Kidney tubule cell (primary cell): ENCODE measurements at places on chromosomes 16 and 17.

DNA sequence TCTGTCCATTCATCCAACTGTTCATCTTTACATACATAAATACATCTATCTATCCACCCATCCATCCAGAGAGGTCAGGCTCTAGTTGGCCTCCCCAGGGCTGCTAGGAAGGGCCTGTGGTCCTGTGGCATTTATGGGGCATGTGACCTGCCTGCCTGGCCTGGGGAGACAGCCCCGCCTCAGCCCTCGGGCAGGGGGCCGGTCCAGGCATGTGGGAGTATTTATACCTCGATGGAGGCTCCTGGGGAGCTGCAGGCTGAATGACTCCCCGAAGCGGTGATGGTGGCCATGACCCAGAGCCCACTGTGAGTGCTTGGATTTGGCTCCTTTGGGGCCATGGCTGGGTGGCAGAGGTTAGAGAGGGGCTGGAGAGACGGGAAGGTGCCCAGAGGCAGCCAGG lies 7.3 kb downstream of the FOXN1 start:
- no peak for DNase-seq

- no peak for DNase-seq
Measured at GRCh38 chr16:17602678-17603077, 131.9 kb upstream of the XYLT1 start.

DNA sequence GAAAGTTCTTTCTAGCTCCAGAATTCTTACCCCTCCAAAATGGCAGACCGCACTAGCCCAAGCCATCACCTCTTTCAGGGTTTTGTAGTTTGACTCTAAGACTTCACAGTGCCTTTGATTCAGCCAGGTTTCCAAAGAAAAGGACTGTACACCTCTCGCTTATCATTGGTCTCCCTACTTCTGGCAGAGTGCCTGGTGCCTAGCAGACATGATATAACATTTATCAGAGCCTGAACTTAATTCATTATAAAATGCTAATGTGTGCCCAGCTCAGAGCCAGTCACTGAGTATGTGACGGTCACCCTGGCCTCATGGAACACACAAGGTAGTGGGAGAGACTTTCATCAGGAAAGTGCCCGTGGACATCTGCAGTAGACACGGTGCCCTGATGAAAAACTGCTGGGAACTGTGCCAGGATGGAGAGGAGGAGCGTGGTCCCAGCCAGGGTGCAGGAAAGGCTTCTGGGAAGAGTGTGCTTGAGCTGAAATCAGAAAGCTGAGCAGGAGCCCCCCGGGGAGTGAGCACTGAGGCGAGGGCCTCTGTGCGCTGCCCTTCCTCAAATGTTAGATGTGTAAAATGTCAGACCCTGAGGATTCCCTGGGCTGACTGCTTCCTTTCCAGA lies 34.3 kb upstream of the LGALS9 start:
- DNase-seq, result no peak

- DNase-seq, result no peak
Measured at GRCh38 chr17:51060396-51060795, 60.3 kb downstream of the SPAG9 start.

DNA sequence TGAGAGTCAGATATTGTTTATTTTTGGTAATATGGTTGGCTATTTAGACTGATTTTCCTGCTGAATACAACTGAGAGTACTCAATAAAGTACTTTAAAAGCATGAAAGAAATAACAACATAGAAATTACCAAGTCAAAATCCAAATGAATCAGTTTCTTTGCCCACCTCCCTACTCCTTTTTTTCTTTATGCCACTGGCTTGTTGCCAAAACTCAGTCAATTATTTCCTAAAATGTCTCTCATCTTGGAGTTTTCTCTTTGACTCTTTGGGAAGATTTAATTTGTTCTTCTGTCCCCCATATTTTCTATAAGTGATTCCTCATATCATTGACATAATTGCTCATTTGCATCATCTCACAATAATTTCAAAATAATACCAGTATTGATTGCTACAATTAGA lies 2.6 kb upstream of the OMG start:
- DNase-seq, result peak; percentile 41

GRCh38 chr17:42248351-42249179 lies 27.6 kb downstream of the STAT5B start:
- peak; percentile 69 for DNase-seq

- DNase-seq, result no peak
Measured at GRCh38 chr17:17305281-17305801, 2.2 kb downstream of the NT5M start.

GRCh38 chr17:66365903-66366302 lies 63.5 kb downstream of the PRKCA start:
- no peak for DNase-seq

DNA sequence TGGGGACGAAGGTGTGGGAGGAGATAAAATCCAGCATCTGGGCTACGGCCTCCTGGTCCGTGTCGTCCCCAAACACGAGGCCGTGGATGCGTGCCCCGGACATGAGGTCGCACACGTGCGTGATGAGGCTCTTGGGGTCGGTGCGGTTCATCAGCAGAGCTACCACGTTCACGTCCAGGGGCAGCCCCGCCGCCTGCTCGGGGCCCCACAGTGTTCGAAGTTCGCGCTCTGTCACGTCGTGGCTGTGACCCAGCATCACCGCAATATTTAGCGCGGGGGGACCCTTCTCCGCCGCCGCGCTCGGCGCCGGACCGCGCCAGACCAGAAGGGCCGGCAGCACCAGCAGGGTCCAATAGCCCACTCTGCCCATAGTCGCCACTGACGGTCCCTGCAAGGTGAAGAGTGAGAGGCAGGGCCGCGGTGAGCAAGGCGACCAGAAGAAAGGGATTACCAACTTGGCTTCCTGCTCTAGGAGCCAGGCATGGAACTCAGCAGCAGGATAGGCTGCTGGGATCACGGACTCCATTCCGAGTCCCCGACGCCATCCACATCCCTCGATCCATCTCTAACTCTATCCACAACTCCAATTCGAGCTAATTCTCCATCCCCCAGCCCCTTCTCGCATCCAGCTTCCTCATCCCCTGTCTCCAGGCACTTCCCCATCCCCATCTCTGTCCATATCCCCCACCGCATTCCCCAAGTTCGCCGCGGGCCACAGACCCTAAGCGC lies 2.0 kb downstream of the GRIN2A start:
- DNase-seq, result no peak

GRCh38 chr17:66667491-66668030 lies 167.4 kb upstream of the CACNG5 start:
- DNase-seq, result no peak

DNA sequence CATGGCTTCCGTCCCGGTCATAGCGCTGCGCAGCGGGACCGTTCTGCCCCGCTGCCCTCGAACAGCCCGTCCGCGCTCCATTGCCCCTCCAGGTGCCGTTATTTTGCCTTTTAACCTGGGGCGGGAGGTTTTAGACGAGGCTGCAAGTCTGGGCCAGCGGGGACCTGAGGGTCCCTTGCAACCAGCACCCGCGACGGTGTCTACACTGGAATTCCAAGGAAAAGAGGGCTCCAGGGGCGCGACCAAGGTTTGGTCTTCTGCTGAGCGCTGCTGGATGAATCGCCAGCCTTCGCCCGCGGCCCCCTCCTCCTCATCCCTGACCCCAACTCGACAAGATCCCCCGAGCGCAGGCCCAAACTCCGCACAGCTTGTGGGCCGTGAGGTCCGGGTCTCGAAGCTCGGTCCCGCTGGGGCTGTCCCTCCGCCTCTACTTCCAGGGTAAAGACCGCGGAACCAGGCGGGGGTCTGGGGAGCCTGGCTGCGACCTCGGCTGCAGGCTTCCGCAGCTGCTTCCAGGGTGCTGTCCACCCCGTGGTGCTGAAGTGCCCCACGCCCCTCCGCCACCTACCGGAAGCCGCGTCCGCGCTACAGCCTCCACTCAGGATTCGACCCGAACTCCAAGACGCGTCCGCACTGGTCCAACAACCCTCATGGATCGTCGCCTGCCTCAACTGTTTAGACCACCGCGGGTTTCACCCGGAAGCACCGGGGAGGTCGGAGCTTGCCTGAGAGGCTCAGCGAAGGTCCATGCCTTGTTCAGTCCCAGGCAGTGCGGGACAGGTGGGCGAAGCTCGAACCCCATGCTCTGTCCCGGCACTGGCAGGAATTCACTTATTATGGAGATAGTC lies 10.1 kb upstream of the CA4 start:
- DNase-seq, result peak; percentile 61

DNA sequence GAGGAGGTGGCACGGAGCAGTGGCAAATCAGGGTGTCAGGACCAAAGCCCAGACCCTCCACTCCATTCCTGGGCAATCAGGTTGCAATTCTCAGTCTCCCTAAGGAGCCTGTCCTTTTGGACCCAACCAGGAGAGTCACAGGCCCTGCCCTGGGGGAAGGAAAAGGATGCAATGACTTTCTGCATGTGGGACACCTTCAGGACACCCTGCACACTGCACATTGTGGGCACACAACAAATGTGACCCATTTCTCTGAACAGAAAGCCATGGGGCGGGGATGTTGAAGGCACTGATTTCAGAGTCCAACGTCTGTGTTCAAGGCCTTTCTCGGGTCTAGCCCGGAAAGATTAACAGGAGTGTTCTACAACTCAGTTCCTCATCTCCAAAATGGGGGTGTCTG lies 286.2 kb upstream of the FOXF1 start:
- DNase-seq, result no peak

GRCh38 chr17:69809331-69809730 lies 265.7 kb upstream of the KCNJ16 start:
- DNase-seq, result peak; percentile 31

GRCh38 chr17:45729294-45729907 lies 54.7 kb upstream of the CRHR1 start:
- no peak for DNase-seq

GRCh38 chr17:13027246-13027645 lies 9.4 kb upstream of the ELAC2 start:
- DNase-seq, result no peak

DNA sequence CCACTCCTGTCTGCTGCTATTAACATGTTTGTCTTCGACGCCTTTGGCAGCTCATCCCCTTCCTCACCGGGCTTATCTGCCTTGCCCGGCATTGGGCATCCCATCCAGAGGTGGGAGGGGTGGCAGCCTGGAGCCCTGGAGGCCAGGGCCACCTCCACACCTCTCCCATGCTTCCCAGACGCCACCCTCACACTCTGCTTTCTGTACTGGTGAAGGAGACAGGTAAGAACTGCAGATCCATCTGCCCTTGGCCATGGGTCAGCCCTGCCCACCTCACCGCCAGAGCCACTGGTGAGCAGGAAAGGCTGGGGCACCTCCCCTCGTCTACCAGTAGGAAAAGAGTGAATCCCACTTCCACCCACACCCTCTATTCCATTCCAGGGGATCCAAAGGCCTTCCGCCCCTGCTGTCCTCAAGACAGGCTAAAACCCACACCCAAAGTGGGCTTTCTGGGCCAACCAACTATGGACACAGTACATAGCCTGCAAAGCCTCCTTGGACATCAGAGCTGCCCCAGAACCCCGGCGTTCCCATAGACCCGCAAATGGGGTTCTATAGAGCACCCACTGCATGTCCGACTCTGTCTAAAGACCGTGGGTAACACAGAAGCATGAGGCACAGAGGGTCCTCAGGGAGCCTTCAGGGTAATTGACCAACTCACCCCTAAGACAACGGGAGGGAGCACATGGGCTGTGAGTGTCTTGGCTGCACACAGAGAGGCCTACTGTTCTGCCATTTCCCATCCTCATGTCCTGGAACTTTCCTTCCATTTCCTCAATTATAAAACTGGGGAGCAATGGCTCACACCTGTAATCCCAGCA lies 23.4 kb upstream of the RBFOX3 start:
- no peak for DNase-seq

GRCh38 chr17:61508912-61509311 lies 56.7 kb downstream of the TBX4 start:
- no peak for DNase-seq

DNA sequence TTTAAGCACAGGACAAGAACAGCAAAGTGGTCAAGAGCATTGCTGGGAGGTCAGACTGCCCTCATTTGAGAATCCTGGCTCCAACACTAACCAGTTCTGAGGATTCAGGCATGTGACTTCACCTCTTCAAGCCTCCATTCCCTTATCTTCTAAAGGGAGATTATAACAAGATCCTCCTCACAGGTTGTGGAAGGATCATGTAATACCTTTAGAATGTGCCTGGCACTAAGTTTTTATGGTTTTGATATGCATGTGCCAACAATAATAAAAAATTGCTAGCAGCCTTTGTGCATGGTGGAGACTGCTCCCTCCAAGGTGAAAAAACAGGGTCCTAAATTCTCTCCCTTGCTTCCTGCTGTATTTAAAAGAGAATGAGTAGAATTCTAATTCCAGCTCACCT lies 36.0 kb upstream of the ADAMTS18 start:
- no peak for DNase-seq

DNA sequence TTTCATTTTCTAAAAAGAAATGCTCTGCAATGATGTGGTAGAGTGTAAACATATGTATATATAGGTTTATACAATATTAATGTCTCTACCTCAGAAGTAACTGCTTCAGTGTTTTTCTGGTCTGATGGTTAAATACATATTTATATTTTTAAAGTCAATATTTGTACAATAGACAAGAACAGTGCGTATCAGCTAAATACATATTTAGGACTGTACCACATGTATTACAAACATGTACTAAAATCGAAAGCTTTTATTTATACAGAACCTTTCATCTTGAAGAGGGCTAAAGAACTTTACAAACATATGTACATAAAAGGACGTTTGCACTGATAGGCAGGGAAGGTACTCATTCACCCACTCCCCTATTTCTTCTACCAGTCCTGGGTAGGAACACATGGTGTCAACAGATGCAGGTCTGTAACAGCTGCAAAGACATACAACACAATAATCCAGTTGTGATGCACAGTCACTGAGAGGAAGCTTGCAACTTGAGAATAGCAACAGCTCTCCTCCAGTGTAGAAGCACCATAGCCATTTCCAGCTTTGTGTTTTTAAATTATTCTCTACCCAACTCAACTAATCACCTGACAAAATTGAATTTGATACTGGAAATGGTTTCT lies 206.9 kb upstream of the C17orf78 start:
- DNase-seq, result no peak

DNA sequence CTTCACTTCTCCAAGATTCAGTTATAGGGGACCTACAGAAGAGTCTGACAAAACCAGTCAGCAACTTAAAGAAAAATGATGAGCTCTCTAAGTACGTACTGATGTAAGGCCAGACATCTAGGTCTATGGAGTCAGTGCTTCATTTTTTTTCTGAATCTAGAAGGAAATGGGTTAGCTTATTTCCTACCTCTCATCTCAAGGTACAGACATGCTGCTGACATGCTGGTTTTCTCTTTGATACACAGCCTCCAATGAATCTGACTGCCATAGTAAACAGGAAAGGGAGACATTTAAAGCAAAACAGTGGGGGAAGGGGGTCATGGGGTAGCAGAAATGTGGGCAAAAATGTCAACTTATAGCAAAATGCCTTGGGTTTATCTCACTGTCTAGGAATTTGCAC lies 16.4 kb downstream of the CDR2 start:
- DNase-seq, result peak; percentile 36
